ENCODE measurements at places on chromosomes 5 and 9.

GRCh38 chr9:91143162-91143561 is 218.6 kb downstream of the AUH start:
- DNase-seq: no peak

DNA sequence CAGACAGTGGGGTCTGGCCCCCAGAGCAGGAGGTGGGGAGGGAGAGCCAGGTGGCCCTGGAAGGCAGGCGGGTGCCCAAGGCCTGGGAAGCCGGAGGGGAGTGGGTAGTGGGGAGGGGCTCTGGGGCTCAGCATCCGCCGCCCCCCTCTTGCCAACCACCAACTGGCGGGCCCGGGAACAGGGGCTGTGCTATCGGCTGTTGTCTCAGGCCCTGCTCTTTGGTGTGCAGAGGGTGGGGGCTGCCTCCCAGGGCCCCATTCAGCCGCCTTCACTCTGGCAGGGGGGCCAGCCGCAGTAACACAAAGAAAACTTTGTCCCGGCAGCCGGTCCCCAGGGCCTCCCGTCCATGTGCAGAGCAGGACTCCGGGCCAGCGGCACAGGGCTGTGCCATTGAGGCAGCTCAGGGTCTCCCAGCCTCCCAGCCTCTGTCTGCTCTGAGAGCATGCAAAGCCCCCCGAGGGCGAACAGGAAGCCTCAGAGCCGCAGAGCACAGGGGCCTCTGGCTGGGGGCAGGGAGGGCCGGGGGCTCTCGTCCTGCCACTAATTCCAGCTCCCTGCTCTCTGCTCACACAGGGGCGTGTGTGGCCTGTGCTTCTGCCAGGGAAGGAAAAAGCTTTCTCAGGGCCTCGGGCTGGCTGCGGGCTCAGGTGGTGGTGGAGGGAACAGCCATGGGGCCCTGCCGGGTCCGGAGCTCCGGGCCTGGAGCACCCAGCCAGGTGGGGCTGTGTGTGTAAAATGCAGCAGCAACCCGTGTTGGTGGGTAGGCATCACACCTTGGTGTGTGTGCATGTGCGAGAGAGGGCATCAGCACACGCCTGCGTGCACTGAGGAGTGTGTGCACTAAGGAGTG is 54.2 kb upstream of the NOTCH1 start:
- DNase-seq: no peak

DNA sequence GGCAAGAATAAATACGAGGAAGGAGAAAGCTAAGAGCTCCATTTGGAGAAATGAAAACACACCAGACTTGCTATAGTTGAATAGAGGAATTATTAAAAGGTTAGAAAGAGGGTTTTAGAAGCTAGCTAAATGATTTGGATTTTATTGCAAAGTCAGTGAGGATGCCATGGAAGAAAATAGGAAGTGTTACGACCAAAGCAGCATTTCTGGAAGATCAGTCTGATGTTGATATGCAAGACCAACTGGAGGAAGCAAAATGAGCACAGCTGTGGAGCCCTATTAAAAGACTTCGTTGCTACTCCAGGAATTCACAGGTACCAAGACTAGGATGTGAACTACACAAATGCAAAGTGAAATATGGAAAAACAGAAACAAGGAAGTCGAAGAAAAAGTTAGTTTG is 2.1 kb downstream of the DHX29 start:
- no peak for DNase-seq

DNA sequence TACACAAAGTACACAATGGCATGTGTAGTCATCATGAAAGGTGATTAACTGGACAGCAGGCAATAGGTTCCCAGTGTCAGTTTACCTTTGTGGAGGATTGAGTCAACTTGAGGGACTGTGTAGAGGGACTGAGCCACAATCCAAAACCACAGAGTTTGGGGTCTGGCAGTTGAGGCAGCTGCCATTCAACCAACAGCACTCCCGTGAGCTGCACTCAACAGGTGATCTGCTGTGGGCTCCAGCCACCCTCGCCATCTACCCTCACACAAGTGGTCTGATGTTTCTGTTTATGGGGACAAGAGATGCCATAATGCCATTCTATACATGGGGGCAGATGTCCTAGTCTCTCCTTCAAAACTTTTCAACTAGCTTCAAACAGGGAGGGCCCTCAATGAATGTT is 2.9 kb upstream of the DELE1 start:
- no peak for DNase-seq

GRCh38 chr9:137255448-137256114 is 454 bp downstream of the NELFB start:
- peak; percentile 60 for DNase-seq

GRCh38 chr5:96280946-96281393 is 152.1 kb downstream of the PCSK1 start:
- DNase-seq: peak; percentile 56

DNA sequence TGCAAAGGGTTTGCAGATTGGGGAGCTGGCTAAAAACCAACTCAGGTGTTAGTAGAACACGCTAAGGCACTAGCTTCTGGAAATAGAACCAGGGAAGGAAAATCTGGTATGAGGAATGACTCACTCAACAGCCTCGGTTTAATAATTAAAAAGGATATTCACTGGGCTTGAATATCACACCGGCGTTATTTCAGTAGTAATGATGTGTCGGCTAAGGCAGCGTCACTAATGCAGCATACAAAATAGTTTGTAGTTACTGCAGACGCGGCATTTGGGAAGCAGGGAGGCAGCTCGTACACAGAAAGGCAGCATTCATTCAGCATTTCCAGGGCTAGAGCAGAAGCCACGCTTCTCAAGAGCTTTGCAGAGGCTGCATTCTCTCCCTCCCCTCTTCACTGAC is 1.7 kb downstream of the ADRA1B start:
- DNase-seq: no peak

GRCh38 chr5:107251151-107251550 is 419.6 kb downstream of the EFNA5 start:
- no peak for DNase-seq

GRCh38 chr5:140169410-140169809 is 5.6 kb upstream of the CYSTM1 start:
- peak; percentile 24 for DNase-seq

GRCh38 chr9:108933718-108934322 is at the start of gene ELP1:
Gene ELP1 (minus strand): TSS chr9:108934124. CDS start chr9:108931146, 2,978 bp downstream.
- DNase-seq: peak; percentile 97

DNA sequence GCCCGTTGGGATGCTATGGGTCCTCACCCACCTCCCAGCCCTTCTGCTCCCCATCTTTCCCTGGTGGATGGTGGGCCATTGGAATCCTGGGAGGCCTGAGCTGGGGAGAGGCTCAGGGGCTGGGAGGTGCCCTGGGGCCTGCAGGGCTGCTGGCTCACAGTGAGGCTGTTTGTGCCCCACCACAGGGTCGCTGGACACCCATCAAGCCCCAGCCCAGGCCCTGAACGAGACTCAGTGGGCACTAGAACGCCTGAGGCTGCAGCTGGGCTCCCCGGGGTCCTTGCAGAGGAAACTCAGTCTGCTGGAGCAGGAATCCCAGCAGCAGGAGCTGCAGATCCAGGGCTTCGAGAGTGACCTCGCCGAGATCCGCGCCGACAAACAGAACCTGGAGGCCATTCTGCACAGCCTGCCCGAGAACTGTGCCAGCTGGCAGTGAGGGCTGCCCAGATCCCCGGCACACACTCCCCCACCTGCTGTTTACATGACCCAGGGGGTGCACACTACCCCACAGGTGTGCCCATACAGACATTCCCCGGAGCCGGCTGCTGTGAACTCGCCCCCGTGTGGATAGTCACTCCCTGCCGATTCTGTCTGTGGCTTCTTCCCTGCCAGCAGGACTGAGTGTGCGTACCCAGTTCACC is 4.9 kb upstream of the AIF1L start:
- no peak for DNase-seq
